ENCODE measurements at places on chromosomes 16 and 17.

DNA sequence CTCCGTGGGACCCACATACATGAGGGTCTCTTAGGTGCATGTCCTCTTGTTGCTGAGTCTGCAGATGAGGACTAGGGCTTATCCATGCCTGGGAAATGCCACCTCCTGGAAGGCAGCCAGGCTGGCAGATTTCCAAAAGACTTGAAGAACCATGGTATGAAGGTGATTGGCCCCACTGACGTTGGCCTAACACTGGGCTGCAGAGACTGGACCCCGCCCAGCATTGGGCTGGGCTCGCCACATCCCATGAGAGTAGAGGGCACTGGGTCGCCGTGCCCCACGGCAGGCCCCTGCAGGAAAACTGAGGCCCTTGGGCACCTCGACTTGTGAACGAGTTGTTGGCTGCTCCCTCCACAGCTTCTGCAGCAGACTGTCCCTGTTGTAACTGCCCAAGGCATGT lies 38.2 kb upstream of the IL21R start:
- DNase-seq, result no peak

GRCh38 chr17:69245617-69246016 lies 17.0 kb upstream of the ABCA10 start:
- DNase-seq, result no peak

GRCh38 chr17:47621293-47622179 lies 28.2 kb upstream of the KPNB1 start:
- no peak for DNase-seq

DNA sequence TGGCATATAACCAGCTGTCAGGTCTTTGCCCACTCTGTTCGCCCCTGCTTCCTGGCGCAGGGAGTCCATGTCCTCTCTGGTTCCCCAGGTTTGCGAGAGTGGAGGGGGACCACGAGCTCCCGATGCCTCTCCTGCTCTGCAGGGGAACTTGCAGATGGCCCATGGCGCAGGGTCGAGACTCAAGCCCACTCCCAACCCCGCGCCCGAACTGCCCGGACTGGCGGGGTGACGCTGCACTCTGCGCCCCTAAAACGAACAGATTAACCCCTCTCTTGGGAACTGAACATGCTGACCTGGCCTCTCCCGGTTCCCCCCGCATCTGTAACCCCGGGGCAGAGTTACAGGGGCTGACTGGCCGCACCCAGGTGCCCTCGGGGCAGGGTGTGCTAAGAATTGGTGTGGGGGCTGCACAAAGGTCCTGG lies 681 bp upstream of the PLA2G15 start:
- no peak for DNase-seq

- no peak for DNase-seq
These were observed 5.0 kb downstream of the SKA2 start for GRCh38 chr17:59149841-59150511.

DNA sequence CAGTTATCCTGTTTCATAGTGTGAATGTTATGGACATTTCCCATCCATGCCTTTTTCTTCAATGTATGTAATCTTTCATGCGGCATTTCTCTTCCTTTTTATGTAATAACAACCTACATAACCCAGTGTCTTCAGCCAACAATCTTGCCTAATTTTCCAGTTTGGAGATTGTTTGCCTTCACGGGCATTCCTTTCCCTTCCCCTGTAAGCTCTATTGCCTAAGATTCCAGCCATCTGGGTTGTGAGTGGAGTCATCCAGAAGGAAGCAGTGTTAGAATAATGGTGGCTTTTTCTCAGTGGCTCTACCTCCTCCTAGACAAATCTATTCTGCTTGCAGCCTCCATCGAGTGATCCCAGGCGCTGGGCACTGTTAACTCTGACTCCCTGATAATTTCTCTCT lies 22.3 kb downstream of the SYCE1L start:
- DNase-seq, result no peak

GRCh38 chr16:58029410-58029809 lies 3.9 kb downstream of the MMP15 start:
- no peak for DNase-seq

DNA sequence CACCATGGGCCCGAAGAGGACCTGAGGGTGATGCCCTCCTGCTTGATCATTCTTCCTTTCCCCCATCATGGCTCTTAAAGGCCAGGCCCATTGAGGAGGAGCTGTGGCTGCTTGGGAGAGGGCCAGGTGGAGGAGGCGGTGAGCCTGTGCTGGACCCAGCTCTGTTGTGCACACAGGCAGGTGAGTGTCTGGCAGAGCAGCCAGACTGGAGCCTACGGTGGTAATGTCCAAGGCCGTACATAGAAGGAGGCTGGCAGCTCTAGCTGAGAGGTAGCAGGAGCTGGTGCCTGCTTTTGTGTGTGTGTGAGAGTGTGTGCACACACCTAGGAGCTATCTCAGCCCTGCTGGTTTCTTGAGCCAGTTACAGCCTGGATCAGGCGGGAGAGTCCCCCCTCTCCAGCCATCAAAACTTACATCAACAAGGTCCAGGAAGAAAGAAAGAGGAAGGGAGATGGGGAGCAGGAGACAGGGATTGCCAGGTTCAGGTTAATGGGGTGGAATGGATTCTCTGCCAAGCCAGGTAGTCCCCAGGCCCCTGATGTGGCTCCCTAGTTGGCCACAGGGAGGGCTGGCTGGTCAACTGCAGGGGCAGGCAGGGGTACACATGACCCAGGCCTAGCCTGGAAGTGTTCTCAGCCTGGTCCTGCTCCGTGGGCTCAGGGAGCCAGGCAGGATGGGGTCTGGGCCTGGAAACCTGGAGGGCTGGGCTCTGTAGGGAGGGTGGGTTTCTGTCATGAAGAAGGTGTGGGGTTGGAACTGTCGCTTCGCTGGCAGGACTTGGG lies 107.1 kb downstream of the RAP1GAP2 start:
- no peak for DNase-seq

GRCh38 chr17:30368912-30369720 lies 9.6 kb upstream of the CPD start:
- DNase-seq, result no peak

DNA sequence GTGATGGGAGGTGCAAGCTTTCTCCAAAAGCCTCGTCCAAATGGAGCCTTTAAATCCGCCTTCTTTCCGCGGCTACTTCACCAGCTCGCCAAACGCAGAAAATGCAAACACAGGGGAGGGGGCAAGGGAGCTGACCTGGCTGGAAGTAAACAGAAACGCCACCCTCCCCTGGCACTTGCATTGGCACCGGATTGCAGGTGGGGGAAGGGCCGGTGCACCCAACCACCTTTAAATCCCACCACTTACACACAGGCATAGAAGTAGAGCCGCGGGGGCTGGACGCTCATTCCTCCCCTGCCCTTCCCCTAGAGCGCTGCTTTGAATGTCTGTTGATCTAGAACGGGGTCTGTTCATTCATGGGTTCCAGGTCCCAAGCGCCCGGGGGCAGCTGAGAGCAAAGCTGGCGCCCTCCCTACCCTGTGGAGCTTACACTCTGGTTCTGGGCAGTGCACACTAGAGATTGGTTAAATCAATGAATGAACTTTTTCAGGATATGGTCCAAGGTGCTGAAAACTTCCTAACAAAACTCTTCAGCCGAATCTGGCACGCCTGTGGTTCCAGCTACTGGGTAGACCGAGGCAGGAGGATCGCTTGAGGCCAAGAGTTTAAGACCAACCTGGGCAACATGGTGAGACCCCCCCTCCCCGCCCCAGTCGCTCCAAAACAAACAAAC lies 920 bp upstream of the ZCCHC14 start:
- no peak for DNase-seq
